ENCODE measurements at places on chromosomes 4 and X.
A peak's percentile ranks its signal among the peaks of the same experiment; 100 is the strongest.

DNA sequence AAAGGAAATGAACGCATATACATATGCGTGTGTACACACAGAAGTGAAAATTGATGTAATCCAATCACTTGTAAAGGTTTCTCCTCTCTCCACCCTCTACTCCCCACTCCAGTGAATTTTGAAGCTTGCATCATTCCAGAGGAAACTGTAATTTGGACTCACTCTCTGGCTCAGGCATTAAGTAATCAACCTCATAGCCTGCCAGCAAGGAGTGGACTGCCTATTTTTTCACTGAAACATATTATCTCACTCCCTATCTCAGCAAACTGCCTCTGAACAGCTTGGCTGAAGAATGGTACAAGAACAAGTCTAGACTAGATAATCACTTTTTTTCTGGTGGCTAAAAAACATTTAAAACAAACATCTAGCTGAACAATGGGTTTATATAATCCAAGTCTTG lies 124.2 kb downstream of the C4orf51 start:
- DNase-seq, result no peak

DNA sequence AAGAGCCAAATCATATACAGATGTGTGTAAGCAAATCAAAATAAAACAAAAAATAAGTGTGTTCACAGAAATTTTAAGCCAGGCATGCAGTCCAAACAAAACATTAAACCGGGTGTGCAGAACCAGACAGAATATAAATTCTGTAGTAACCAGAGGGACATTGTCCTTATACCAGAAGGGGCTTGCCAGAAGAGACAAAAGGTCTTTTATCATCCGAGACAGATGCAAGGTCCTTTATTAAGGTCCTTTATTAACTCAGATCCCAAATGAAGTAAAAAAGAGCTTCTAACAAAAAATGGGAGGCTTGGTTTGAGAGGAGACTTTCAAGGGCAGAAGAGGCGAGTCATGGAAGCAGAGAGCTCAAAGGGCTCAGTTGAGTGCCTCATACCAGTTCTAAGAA lies 59.2 kb downstream of the RGS12 start:
- no peak for DNase-seq

DNA sequence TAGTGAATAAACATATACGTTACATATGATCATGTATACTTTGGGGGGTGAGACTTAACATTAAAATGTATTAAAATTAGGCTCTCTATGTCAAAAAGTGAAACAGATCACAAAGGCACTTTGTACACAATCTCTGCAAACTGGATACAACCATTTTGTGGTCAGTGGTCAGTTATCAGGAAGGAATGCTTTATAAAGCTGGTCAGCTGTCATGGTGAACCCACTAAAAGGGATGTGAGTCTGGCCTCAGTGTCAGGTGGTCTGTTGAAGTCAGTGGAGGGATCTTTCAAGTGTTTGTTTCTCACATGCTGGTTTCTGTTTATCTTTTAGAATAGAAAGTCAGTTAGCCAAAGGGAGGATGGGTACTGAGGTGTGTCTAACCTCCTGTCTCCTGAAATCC lies 875.5 kb upstream of the INTU start:
- DNase-seq, result no peak

DNA sequence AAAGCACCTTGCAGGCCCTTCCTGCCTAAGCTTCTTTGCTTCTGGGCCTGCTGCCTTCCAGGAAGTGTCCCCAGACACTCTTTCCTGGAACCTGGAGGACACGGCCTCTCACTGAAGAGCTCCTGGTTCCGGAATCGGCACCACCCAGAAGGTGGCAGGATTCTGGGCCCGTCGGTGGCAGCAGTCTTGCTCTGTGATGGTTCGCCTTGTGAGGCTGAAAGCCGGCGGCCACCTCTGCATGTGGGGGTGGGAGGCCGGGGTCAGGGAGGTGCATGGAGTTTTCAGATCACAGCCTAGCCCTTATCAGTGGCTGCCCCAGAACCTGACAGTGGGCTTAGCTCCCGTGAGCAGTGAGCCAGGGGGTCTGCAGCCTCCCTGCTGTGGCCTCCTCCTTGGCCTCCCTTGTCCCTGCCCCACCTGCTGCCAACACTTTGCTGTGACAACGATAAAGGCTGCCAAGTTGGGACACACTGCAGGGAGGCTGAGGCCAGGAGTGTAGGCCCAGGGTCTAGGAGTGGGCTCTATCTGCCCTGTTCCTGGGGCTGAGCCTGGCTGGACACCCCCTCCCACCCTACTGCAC lies 30.8 kb upstream of the GPR78 start:
- DNase-seq, result no peak

DNA sequence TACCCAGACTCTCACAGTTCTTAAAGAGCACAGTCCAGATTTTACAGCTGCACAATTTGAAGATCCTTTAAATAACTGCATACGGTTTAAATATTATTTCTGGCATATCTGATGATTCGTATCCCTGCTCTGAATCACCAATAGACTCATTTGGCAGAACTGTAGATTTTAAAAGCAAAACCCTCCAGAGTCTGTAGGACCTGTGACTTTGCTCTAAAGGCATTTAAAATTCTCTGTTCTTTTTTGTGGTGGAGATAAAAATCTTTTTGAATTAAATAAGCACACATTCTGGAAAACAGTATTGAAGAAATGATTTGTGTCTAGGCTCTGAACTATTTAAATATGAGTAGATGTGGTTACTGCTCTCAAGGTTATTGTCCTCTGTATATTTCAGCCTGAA lies 246.2 kb upstream of the PITX2 start:
- DNase-seq, result no peak

- no peak for DNase-seq
Measured at GRCh38 chr4:118797558-118798142, 38.3 kb downstream of the SEC24D start.

DNA sequence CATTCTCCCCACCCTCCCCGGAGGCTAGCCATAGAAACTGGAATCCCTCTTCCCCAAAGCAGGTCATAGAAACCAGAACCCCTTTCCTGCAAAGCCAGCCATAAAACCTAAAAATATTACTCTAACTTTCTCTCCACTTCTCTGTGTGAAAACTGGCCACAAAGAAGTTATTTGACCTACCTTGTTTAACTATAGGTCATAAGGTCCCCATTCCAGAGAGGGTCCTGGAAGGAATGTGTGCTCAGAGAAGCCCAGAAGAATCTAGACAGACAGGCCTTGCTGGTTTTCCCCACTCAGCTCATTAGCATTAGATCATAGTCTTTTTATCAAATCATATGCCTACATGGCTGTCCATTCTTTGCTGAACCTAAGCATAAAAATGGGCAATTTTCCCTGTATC lies 52.8 kb upstream of the TEX13A start:
- DNase-seq, result no peak

GRCh38 chrX:66920296-66920695 lies 281.4 kb upstream of the EDA2R start:
- no peak for DNase-seq

- DNase-seq, result no peak
Measured at GRCh38 chr4:107359208-107359607, 323.1 kb upstream of the DKK2 start.

DNA sequence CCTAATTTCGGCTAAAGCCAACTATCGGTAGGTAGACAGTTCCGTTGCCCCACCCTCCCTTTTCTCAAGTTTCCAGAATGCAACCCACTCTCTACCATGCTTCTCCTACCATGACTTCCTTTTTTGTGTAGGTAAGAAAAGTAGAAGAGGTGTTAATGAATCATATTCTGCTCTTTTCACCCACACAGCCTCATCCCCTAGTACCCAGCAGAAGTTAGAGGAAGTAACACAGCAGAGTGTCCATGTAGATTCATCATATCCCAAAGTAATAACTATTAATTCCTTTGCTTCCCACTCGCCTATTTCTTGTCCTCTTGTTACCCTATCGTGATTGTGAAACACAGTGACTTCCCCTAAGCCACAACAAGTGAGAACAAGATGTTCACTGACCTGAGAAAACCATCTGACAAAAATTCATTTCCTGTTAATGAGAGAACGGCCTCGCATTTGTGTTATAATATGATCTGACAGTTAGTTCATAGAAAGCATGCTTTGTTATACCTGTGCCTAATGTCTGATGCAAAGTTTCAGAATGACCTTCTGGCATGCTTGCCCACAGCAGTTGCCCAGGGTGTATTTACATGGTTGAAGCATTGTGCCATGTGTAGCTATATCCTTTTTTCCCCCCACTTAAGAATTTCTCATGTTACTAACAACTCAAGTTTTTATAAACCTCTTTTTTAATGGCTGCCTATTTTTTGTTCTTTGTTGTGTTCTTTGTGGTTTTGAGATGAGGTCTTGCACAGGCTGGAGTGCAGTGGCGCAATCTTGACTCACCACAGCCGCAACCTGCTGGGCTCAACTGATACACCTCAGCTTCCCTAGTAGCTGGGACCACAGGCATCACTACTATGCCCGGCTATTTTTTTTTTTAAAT lies 185.6 kb downstream of the RAP1GDS1 start:
- DNase-seq, result peak; percentile 39

GRCh38 chr4:189494407-189494806 lies 446.3 kb upstream of the FRG1 start:
- no peak for DNase-seq

DNA sequence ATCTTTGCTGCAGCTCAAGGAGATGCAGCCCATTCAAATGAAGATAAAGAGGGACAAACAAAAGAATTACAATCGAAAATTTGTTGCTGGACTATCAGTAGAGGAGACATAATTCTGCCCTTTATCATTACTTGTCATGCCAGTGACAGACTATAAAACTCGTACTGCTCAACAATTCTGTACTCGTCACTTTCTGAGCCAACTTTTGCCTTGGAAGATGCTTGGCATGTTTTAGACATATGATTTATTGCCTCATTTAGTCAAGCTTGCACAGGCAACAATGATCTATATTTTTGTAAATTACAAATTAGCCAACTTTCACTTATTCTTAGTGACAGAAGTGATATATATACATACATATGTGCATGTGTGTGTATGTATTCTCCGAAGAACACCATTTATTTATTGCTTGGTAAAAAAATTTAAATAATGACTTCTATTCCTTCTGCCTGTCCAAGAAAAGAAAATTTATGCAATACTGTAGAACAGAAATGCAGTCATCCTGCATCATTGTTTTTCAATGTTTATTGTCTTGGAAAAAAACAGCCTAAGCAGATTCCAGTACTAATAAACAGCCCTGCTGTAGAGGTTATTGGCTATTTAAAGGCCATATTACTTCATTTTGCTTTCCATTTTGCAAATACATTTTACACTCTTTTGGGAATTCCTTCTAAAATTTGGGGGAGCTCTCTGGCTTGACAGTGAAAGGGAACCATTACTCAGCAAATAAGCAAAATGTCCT lies 374.9 kb upstream of the GALNT7 start:
- no peak for DNase-seq

DNA sequence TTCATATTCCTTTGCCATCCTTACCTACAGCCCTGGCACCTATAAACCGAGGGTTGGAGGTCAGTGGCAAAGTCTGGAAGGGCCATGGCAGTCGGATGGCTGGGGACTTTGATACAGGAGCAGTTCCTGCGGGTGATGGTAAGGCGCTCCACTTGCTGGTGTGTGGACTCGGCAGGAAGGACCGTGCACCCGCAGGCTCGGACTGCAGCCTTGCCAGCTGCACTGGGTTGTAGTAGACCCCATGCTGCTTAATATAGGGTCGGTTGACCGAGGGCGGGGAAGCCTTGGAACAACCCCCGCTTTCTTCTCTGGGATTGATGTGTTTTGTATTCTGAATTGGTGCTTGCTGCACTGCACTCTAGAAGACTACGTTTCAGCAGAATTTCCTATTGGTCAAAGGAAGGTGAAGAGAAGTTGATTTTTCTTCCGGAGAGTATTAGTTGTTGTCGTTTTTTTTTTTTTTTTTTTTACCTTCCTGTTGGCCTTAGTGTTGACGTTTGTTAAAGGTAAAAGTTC lies 638 bp downstream of the BLTP1 start:
- DNase-seq, result peak; percentile 2

GRCh38 chrX:71533516-71533850 lies 579 bp downstream of the OGT start:
- no peak for DNase-seq

GRCh38 chr4:58940167-58940566 lies 1830.0 kb upstream of the IGFBP7 start:
- no peak for DNase-seq

- DNase-seq, result no peak
Measured at GRCh38 chr4:10403633-10404445, 53.4 kb downstream of the ZNF518B start.

DNA sequence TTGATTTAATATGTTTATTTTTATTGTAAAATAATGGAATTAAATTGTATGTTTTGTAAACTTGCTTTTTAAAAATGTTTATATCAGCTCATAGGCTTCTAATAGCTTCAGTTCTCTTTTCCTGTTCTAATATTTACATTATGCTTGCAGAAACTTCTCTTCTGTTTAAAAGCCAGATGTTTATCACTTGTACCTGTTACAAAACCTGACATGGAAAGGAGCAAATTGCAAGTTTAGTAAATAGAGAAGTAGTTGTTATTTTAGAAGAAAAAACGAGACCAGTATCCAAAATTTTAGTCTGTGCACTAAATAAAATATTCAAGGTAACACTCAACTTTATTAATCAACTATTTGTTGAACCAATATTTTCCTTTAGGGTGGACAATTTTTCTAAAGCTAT lies 69.4 kb upstream of the GUCY1A1 start:
- no peak for DNase-seq

- no peak for DNase-seq
Measured at GRCh38 chr4:55089916-55090315, 35.5 kb downstream of the KDR start.

GRCh38 chr4:147366164-147366563 lies 114.7 kb upstream of the EDNRA start:
- no peak for DNase-seq

DNA sequence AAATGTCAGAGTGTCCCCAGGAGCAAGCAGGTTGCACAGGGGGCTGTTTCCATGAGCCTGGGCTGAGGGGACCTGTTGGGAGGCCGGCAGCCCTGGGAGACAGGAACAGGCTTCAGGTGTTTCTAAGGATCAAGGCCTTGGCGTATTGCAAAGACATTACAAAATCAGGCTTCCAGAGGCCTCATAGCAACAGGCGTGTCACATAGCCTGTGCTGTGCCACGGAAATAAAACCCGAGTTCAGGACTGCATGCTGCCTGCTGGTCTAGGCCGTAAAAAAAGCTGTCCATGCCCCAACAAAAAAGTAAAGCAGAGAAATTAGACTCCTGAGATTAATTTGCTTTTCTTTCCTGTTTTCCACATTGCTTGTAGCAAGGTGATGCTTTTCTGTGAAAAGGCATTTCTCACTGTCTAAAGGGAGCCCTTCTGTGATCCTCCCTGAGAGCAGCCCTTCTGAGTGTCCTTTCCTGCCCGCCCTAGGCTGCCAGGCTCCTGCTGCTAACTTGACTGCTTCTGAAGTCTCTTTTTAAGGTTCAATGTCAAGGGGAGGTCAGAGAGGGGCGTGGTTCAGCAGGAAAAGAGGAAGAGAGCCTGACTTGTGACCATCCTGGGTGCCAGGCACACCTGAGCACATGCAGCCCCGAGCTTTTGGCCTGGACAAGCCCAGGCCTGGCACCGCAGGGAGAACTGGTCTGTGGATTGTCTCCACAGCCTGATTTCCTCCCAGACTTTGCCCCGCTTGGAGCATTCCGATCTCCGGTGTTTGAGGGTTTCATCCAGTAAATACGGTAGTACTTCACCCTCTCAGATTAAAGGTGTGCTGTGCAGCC lies 21.3 kb downstream of the SHROOM2 start:
- no peak for DNase-seq

Measured in activated CD4-positive, alpha-beta T cell treated with anti-CD3 and anti-CD28 coated beads, Interleukin-2, amount 50 U/mL, for 4 hours (primary cell).